Activated CD4-positive, alpha-beta T cell treated with anti-CD3 and anti-CD28 coated beads, Interleukin-2, amount 50 U/mL, for 16 hours (primary cell): ENCODE measurements at places on chromosomes 2 and 18.

GRCh38 chr2:11482473-11483035 is 16.6 kb upstream of the E2F6 start:
- DNase-seq: no peak

DNA sequence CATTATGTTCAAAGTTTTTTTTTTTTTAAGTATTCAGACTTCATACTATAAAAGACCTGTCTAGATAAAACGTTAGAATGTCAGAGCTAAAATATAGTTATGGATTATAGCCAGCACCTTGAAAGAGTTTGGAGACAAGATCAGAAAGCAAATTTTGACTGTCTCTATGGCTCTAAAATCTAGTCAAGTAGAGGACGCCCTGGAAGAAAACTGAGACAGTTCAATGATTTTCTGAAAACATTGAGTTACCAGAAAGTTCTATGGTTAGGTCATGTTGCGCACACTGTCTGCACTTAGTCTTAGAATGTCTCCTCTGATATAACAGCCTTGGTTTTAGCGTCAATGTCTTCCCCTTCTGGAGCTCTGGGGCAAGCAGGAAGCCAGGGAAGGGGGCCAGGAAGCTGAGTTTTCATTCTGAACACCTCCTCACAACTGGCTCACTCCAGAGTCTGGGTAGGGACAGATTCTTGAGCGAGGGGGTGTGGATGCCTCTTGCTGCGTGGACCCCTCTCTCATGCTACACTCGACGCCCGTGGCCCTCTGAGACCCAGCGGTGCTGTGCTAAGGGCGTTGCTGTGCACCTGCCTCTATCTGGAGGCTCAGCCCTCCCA is 99.5 kb downstream of the RNF144A start:
- no peak for DNase-seq

DNA sequence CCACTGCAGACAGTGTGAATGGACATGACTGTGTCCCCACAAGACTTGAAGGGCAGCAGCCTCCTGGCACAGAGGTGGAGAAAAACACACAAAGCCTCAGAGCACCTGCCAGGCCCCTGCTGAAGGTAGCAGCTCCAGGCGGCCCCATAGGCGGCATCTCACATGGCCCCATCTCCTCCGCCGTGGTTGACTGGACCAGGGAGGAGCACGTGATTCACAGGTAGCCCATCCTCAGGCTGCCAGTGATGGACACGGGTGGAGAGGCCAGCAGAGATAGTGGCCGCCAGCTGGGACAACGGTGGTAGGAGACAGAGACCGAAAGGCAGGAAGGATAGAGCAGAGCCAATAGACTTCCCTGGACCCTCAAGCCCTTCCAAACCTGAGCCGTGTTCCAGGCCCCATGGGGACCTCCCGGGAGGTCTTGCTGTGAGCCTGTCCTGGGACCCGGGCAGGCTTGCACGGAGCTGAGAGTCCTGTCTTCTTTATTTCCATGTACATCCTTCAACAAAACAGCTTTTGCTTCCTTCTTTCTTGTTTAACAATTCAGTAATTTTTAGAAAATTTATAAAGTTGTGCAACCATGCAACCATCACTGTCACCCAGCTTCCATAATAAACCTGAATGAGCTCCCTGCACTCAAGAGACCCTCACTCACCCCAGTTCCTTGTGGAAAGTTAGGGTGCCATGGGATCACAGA is 26.9 kb downstream of the GPR55 start:
- no peak for DNase-seq

- DNase-seq: no peak
These were observed 9.4 kb downstream of the C2orf42 start for GRCh38 chr2:70181363-70181956.

GRCh38 chr2:216090369-216090786 is 8.7 kb downstream of the TMEM169 start:
- DNase-seq: peak; percentile 26

- DNase-seq: no peak
These were observed 26.0 kb downstream of the MAP4K4 start for GRCh38 chr2:101723371-101724124.
